ENCODE measurements at places on chromosomes 7 and 10.

GRCh38 chr7:131338691-131339390 lies 11.2 kb downstream of the MKLN1 start:
- no peak for DNase-seq

DNA sequence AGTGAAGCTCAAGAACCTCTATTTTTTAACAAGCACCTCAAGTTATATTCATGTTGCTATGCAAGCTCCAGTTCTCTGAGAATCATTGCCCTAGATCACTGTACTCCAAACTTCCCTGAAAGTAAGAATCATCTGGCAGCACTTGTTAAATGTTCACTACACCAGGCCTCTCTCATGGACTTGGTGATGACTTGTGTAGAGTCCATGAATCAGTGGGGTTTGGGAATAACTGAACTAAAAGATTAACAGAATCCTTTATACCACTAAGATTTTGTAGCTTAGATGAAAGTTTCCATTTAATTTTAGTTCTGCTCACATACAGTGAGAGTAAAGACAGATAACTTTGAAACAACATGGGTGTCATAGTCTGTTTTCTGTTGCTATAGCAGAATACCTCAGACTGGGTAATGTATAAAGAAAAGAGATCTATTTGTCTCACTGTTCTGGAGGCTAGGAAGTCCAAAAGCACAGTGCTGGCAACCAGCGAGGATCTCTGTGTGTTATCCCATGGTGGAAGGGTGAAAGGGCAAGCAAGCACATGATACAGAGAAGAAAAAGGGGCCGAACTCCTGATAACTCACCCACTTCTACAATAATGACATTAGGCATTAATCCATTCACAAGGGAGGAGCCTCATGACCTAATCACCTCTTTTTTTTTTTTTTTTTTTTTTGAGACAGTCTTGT lies 27.9 kb upstream of the AOAH start:
- no peak for DNase-seq

- DNase-seq, result no peak
Measured at GRCh38 chr10:57694956-57695608, 572.6 kb downstream of the IPMK start.

DNA sequence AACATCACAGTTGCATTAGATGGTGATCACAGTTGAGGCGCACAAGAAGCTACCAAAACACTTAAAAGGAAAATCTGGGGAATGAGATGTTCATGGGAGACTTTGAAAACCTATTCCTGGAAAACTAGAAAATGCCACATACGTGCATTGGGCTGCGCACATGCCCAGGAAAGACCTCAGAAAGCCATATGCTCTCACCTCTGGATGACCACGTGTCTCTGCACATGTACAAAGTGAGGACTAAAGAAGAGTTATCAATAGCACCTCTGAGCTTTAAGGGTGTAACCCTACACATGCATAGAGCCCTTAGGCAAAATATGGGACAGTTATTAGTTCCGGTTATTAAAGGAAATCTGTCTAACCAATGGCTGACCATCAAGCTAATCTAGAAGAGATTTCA lies 77.7 kb downstream of the CRPPA start:
- no peak for DNase-seq

- DNase-seq, result no peak
Measured at GRCh38 chr7:151311294-151311864, 30.2 kb upstream of the NUB1 start.

GRCh38 chr10:103049237-103049636 lies 131.1 kb downstream of the CNNM2 start:
- no peak for DNase-seq

DNA sequence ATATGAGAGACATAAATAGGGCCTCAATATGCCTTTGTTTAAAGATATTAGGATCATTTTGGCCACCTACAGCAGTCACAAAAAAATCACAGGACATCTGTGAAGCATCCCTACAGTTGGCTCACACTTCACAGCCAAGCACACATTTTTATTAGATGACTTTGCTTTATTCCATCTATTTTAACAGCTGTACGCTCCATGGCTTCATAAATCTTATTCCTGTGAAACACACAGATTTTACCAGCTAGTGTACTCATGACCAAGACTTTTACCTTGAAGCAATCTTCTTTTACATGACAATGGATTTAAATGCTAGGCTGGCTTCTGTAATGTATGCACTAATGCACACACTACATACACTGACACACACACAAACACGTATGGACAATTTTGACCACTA lies 254.8 kb upstream of the PITRM1 start:
- DNase-seq, result no peak

DNA sequence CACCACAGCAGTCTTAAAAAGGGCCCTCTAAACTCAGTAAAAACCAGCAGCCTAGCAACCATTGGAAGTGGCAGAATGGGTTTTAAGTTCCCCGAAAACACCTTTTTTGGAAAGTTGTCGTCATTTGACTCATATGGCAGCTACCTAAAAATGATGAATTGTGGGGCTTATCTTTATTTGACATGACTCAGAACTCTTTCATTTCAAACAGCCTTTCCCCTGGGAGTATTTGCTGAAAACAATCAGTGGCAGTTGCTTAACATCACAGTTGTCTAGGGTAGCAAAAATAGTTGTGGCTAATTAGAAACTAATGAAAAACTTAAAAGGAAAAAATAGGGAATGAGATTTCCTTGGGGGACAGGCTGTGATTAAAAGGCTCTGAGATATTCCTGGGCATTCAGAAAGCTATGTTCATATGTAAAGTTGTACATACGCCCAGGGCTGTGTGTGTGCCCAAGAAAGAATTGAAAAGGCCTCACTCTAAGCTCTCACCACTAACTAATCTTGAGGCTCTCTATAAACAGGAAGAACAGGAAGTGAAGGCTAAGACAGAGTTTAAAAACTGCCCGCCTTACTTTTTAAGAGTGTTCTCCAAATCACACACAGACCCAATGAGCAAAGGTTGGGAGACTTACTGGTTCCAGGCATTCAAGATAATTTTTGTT lies 81.7 kb upstream of the HECTD2 start:
- no peak for DNase-seq

- no peak for DNase-seq
Measured at GRCh38 chr7:95897557-95898251, 125.3 kb downstream of the DYNC1I1 start.

DNA sequence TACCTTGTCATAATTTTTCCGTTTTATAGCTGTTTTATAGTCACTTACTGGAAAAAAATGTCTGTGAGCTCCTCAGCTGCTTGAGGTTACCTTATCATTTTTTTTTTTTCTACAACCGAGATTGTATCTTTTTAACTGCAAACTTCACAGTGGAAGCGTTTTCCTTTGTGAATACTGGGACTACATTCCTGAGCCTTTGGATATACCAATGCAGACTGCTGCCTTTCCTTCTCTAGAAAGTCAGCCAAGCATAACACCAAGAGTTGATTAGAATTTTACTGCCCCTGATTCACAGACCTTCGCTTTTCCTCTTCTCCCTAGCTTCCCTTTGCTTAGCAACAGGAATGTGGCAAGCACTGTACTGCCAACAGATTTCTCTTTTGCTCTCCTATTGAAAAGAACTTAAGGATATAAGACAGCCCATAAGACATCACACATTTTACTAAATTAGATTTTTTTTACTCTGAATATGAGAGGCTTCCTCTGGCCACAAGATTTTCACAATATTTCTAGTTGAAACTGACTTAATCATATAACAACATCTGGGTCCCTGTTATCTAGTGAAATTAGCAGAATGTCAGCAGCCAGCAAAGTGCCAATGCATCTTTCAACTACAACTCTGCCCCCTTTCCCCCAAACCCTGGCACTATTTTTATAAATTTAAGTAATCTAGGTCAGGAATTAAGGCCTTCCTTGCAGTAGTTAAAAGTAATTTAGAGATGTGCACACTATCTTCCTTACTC lies 170.6 kb downstream of the PRKG1 start:
- no peak for DNase-seq

GRCh38 chr7:47577321-47577919 lies 4.5 kb downstream of the TNS3 start:
- DNase-seq, result no peak

DNA sequence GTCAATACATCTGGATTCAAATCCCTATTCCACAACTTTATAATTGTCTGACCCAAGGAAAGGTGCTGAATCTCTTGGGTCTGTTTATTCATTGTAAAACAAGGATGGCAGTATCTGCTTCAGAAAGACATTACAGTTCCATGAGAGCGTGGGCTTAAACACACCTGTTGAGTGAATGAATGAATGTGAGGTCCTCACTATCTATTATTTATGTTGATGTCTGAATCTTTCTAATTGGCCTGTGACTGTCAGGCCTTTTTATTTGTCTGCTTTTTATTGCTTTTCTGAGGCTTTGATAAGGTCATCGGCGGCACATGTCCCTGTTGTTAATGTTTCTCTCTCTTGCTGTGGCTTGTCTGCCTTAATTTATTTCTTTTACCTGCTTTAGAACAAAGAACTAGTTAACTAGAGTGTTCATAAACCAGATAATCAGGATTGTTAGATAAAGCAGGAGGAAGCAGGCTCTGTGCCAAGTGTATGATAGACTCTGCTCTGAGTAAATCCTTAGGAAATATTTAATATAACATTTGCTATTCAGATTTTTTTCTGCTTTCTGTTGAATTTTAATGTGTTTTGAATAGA lies 42.3 kb upstream of the CYCS start:
- DNase-seq, result no peak

DNA sequence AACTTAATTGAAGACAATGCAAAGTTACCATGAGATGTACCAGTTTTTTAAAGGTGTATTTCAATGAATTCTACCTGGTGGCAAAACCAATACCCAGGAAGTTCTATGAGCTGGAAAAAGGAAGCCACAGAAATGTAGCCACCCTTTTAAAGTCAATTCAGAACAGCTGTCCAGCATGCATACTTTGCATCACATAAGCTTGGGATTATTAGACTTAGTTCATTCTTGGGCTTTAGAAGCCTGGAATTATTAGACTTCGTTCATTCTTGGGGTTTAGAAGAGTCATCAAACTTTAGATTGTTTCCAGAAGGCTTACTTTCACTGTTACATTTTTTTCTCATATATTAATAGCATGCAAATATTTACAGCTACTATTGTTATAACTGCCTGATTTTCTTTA lies 20.9 kb downstream of the SLC25A13 start:
- DNase-seq, result no peak

DNA sequence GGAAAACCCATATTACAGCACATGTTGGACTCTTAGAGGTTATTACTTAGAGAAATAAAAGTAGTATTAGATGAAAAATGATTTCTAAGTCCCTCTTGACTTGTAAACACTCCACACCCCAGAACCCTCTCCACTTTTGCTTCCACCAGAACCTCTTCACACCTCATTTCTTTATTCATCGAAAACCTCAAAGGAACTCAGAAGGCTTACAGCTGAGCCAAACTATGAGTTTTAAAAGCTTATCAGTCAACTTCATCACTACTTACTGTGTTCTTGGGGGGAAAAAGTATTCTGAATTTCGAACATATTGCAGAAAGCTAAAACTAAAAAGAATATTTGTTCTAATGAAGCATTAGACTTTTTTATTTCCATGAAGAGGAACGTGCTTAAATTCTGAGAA lies 547.8 kb upstream of the STEAP1 start:
- DNase-seq, result no peak

- DNase-seq, result no peak
Measured at GRCh38 chr10:64041989-64042490, 520.8 kb downstream of the REEP3 start.

DNA sequence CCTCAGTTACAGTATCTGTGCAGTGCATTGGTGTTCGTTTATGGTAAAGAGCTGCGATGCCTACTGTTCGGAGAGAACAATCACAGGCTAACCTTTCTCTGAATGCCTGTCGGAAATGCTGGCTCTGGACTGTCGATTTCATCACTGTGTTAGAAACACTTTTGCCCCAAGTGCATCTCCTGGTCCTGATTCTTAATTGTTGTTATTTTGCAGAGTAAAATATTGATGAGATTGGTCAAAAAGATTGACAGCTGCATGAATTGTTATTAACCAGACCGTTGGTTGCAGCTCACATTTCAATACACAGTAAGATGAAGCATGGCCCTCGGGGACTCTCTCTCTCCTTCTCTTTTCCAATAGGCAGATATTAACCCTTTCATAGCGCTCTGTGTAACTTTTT lies 557.4 kb upstream of the ADARB2 start:
- DNase-seq, result no peak

DNA sequence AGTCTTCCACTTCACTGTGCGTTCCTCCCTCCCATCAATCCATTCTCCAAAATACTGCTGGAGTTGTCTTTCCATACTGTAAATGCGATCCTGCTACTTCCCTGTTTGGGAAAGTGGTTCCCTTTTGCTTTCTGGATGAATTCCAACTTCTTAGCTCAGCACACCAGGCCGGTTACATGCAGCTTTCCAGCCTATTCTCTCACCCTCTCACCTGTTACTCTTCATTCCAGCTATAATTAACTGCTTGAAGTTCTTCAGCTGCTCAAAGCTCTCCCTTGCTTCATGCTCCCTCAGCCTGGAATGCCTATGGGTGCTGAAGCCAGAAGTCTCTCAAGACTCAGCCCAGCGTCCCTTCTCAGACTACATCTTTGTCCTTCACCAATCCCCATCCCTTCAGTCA lies 6.0 kb upstream of the ZNRF2 start:
- no peak for DNase-seq

DNA sequence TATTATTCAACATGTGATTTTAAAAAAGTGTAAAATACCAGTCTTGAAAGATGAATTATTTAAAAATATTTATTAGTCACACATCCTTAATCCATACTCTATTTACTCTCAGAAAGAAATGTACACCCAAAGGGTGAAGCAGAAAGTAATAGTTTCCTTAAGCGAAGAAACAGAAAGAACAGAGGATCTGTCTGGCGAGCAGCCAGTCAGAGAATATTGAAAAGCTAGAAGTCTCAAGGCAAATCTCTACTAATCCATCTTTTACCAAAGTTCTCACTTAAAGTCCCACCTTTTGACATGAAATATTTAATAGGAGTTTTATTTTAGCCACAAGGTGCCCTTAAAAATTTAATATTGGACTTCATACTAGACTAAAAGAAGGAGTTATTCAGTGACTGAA lies 46.7 kb downstream of the MKX start:
- no peak for DNase-seq

GRCh38 chr10:89845541-89846280 lies 144.3 kb downstream of the KIF20B start:
- no peak for DNase-seq
